ENCODE measurements at places on chromosomes 2 and 18.

- peak; percentile 43 for DNase-seq
Observed at GRCh38 chr2:208783184-208783583, 376.6 kb downstream of the PTH2R start.

- no peak for DNase-seq
Observed at GRCh38 chr2:86082756-86083155, 22.9 kb downstream of the POLR1A start.

DNA sequence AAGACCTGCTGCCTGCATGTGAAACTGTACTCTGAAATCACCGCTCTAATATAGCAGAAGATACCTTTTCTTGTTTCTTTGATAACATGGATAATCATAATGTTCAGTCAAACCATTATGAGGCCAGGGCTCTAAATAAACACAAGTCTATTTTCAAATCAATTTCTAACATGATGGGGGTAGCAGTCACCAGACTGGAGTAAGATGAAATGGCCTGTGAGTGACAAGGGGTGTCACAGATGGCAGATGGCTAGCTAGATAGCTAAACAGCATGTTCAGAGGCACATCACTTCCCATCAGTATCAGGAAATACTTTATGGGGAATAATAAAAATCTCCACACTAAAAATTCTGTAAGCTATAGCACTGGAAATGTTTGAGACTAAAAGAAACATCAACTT lies 14.0 kb downstream of the MBD2 start:
- DNase-seq: no peak

- DNase-seq: peak; percentile 4
Observed at GRCh38 chr2:27408601-27409320, 630 bp downstream of the PPM1G start.

DNA sequence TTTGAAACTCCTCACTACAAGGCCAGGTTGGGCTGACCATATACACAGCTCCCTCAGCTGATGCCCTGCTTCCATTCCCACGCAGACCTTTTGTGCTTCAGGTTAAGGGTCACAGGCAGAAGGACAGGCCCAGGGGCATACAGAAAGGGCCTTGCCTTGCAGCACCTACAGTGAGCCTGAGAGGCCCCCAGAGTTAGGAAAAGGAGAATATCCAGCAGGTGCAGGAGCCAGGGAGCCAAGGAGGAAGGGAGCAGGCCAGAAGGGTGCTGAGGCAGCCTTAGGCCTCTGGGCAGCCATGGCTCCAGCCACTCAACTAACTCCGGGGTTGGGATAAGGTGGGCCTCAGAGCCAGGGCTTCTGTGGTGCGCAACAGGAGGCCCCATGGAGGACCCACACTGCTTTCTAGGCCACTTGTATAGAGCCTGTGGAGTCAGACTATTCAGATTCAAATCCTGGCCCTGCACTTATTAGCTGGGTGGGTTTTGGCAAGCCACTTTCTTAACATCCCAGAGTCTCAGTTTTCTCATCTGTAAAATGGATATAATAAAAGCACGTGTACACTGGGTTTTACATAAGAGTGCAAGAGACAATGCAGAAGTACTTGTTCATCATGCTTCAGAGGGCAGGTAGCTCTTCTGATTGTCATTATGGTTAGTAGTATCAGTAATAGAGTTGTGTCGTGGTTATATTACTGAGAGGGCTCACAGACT lies 214.6 kb upstream of the HAAO start:
- DNase-seq: no peak

DNA sequence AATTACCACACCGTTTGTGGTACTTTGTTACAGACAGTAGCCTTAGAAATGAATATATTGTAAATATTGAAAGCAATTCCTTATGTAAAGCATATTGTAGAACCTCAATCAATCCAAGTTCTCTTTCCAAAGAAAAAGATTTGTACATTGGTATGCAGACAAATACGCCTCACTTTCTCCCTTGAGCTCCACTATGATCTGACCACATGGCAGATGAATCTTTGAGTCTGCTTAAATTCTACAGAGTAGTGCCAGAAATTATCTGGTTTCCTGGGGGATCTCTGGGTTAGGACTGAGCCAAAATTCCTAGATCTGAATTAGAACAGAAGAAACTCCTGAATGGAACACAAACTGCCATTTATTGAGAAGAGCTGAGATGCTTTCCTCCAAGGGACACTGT lies 99.0 kb downstream of the CPO start:
- DNase-seq: no peak

DNA sequence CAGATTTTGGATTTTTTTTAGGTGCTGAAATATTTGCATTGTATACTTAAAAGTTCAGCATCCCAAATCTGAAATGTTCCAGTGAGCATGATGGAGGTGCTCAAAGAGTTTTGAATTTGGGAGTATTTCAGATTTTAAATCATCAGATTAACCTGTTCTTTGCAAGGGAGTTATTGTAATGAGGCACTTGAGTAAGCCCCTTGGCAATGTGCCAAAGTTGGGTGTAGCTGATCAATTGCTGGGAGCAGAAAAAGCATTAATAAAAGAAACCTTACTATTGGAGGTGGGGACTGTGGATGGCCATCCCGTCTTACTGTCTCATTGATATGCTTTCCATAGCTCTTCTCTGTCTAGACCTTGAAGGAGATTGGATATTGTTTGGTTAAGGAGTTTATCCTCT lies 28.3 kb downstream of the MALT1 start:
- no peak for DNase-seq

- DNase-seq: no peak
Observed at GRCh38 chr2:136255648-136256461, 137.9 kb upstream of the CXCR4 start.

- no peak for DNase-seq
Observed at GRCh38 chr2:120702801-120703200, 32.9 kb upstream of the GLI2 start.

DNA sequence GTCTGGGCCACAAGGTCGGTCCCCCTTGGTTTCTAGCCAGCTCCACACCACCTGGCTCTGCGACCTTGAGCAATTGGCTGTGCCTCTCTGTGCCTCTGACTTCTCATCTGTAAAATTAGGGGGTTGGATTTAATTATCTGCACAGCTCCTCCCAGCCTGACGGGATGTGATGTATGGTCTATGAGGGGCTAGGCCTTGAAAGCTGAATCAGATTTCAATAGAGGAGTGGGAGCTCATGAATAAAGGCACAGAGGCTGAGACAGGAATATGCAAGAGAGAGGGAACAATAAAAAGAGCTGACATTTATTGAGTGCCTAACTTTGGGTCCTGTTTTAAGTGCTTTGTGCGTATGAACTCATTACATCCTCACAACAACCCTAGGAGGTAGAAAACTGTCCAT lies 104.7 kb downstream of the ALK start:
- no peak for DNase-seq

DNA sequence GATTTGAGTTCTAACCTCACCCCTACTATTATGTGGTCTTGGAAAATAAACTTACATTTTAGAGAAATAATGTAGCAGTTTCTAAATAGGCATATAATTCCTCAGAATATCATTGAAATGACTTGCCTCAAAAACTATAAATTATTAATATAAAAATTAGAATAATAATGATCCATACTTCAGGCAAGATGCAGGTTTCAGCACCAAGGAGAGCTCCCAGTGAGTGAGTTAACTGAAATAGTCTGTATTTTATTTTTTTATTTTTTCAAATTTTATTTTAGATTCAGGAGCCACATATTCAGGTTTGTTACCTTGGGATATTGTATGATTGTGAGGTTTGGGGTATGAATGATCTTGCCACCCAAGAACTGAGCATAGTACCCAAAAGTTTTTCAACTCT lies 472.2 kb upstream of the DCC start:
- peak; percentile 8 for DNase-seq

DNA sequence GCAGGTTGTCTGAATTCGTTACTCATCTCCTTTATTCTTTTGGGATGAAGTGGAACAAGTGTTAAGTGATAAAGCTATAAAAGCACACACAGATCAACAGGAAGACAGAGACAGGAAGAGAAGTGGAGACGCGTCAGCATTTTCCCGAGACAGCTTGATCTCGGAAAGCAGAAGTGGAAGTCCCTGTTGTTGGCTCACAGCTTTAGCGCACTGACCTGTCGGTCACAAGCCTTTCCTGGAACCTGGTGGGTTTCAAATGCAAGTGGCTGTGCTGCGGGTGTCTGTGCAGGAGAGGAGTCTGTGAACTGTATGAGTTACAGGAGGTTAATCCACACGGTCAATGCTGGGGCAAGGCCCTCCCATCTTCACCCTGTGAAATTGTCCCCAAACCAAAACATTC lies 116.6 kb upstream of the PELI1 start:
- DNase-seq: no peak

DNA sequence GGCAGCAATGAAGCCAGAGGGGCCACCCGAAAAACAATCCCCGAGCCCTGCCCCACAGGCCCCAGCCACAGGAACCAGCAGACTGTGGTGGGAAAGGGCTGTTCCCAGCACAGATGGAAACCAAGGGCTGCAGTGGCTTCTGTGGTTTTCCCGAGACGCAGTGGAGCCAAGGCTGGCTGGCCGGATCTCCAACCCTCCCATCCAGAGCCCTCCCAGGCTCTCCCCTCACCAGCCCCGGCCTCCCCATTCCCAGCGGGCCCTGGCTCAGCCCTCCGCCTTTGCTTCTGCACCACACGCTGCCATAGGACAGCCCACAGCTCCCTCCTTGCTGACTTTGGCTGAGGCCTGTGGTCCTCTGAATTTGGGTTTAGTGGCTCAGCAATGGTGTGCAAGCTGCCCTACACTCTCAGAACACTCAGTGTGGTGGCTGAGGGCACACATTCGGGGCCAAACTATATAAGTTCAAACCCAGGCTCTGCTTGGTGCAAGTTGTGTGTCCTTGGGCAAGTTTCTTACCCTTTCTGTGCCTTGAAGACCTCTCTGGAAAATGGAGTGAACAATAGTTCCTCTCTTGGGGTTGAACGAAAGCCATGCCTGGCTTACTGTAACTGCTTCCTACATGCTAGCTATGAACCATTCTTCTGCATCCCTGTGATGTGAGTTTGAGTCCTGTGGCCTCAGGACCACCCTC lies 200.1 kb downstream of the SMAD7 start:
- DNase-seq: no peak

DNA sequence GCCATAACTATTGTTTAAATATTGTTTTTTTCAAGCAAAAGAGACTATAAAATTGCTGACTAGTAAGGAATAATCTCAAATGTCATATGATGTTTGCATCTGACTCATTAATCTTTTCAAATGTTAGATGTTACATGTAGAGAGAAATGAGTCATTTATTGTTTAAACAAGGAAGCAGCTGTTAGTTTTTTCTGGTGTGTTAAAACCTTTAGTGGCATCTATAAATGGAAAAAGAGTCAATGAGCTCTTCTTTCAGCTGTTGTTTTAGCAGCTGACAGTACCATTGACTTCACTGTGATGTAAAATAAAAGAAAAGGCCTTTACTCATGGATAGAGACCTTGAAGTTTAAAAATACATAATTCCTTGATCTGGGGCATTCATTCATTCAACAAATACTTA lies 1.8 kb upstream of the KLHL41 start:
- DNase-seq: peak; percentile 92

DNA sequence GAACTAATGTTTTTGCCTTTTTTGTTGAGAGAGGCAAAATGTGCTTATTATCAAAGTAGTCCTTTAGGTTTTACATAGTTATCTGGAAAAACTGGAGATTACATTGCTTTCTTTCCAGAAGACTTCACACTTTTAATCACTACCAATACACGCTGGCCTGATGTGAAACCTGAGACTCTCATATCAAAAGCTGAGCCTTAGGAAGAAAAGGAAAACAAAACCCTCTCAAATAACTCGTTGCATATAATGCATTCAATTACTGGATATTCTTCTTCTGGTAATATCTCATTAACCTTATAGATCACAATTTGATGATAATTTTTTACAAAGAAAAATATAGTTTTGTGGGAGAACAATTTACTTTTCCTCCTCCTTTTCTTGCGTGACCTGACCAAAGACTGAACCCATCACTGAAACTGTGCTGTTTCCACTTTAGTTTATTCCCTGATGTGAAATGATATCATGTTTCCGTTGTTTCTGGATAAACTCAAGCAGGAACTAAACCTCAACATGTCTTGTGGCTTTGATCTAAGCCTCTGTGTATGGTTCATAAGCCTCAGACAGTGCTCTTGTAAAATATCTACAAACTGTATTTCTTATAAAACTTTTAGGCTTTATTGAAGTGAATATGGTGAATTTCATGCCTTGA lies 332.4 kb downstream of the GULP1 start:
- DNase-seq: peak; percentile 79

DNA sequence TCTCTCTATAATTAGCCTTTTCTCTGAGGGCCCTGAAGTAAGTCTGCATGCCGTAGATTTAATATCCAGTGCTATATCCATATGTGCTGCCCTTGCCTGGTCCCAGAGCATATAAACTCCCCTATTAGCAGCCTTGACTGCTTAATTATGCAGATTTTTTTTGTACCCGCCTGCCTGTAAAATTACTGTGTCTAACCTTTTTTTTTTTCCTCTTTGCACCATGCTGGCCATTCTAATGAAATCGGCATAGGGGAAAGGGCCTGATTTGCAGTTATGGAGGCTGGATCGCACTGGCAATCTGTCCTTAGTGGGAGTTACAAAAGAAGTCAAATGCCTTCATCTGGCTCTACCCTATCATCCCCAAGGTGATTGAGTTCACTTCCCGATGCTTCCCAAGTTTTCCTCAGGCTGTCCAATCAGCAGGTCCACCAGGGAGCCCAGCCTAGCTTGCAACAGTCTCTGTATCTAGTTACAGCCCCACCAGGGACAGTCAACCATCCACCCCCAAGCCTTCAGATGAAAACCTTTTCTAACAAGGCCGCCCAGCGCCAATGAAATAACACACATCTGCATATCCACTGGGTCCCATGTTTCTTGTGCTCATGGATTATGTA lies 239.0 kb downstream of the ZNF521 start:
- no peak for DNase-seq

GRCh38 chr2:215808996-215809395 lies 204.4 kb downstream of the MREG start:
- DNase-seq: peak; percentile 60

DNA sequence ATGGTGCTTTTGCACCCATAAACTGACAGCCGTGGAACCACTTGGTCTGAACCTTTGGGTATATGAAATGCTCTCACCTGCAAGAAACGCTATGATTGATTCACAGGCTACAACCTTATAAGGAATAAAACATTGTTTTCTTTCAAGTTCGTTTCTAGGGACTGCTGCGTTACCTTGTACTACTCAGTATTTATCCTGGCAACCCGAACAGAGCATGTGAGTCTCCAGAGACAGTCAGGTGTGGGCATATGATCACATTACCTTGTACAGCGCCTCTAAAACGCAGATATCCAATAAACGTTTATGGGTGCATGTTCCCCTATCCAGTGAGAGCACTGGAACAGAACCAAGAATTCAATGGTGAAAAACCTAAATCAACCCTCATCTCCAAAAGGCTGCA lies 1.7 kb downstream of the CCBE1 start:
- DNase-seq: no peak

- DNase-seq: no peak
Observed at GRCh38 chr2:213129311-213129710, 22.1 kb downstream of the IKZF2 start.

- peak; percentile 30 for DNase-seq
Observed at GRCh38 chr2:121284463-121285449, at the start of gene TFCP2L1. Gene TFCP2L1 (minus strand): TSS chr2:121285202. CDS start chr2:121285109, 93 bp downstream.

DNA sequence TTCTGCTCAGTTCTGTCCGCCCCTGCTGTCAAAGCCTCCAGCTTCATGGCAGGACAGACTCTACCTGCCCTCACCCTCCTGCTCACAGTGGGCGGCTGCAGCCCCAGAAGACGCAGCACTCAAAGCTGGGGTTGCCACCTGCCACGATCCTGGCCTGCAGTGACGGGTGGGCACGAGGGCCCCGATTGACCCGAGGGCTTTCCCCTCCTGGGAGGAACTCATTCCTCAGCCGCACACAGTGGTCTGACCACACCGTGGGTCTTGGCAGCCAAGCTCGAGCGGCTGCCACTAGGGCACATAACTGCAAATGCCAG lies 47.1 kb downstream of the HS6ST1 start:
- DNase-seq: no peak

All from bronchial epithelial cell (primary cell).